Effector memory CD8-positive, alpha-beta T cell (primary cell): ENCODE measurements at places on chromosomes 5 and 9.

GRCh38 chr9:98006127-98006796 is 23.1 kb downstream of the ANP32B start:
- DNase-seq, result no peak

DNA sequence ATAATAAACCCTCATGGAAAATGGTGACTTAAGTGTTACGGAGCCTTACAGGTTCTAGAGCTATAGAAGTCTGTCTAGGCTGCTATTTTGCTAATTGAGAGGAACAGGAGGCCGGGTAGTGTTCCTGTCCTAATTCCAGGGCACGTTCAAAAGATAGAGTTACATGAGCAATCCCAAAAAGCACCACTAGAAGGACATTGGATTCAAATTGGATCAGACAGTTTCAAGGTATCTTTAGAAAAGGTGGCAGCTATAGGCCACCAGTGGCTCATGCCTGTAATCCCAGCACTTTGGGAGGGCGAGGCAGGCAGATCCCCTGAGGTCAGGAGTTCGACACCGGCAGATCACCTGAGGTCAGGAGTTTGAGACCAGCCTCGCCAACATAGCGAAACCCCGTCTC is 458.8 kb downstream of the TMEM232 start:
- DNase-seq, result no peak

- no peak for DNase-seq
These were observed 78.3 kb upstream of the NEK6 start for GRCh38 chr9:124179196-124180071.

- DNase-seq, result no peak
These were observed 26.4 kb downstream of the TNFAIP8 start for GRCh38 chr5:119382169-119382568.
